ENCODE measurements at places on chromosomes 11 and 22.

- no peak for DNase-seq
Measured at GRCh38 chr22:43127166-43127908, 15.9 kb downstream of the MCAT start.

GRCh38 chr11:66473608-66474515 lies 6.4 kb upstream of the DPP3 start:
- DNase-seq = no peak

DNA sequence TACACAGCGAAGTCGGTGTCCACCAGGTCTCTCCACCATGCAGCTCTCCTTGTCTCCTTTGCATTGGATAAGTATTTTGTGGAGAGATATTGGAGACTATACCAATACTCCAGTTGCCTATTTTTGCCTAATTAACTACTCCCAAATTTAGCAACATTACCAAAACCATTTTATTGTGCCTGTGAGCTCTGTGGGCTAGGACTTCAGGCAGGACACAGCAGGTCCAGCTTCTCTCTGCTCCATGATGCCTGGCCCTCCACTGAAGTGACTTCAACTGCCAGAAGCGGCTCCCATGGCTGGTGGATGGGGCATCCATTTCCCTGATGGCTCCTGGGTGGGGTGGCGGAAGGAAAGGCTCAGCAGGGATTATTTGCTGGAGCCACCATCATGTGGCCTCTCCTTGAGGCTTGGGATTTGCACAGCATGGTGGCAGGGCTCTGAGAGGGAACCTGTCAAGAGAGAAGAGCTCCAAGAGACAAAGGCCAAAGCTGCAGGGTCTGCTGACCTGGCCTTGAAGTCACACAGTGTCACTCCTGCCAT lies 36.9 kb upstream of the MAPK1 start:
- no peak for DNase-seq

DNA sequence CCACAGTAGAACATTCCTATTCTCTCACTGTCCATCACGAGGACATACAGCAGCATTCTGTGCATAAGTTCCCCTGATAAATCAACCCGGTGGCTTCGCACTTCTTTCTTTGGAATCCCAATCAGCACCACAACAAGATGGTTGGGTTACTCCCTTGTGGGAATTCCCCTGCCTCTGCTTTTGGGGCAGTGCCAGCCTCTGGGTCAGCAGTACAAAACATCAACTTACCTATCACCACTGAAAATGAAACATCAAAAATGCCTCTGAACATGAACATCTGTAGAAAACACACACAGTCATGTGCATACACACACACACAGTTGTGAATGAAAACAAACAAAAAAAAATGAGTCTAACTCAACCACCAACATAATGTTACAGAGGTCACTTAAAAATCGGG lies 79.3 kb downstream of the KCNA4 start:
- no peak for DNase-seq

- no peak for DNase-seq
Measured at GRCh38 chr22:38062791-38063190, 5.6 kb downstream of the PICK1 start.

GRCh38 chr11:61331651-61332050 lies 1.3 kb downstream of the DDB1 start:
- DNase-seq = no peak

- no peak for DNase-seq
Measured at GRCh38 chr11:125279676-125280418, 115.3 kb downstream of the PKNOX2 start.

All from upper lobe of left lung (tissue), 6 donors.